ENCODE measurements at places on chromosomes 11 and 22.
A peak's percentile ranks its signal among the peaks of the same experiment; 100 is the strongest.

GRCh38 chr11:33828604-33829429, 54.5 kb upstream of the FBXO3 start:
- DNase-seq = no peak

GRCh38 chr11:57650739-57651090, 1.0 kb upstream of the YPEL4 start:
- no peak for DNase-seq

DNA sequence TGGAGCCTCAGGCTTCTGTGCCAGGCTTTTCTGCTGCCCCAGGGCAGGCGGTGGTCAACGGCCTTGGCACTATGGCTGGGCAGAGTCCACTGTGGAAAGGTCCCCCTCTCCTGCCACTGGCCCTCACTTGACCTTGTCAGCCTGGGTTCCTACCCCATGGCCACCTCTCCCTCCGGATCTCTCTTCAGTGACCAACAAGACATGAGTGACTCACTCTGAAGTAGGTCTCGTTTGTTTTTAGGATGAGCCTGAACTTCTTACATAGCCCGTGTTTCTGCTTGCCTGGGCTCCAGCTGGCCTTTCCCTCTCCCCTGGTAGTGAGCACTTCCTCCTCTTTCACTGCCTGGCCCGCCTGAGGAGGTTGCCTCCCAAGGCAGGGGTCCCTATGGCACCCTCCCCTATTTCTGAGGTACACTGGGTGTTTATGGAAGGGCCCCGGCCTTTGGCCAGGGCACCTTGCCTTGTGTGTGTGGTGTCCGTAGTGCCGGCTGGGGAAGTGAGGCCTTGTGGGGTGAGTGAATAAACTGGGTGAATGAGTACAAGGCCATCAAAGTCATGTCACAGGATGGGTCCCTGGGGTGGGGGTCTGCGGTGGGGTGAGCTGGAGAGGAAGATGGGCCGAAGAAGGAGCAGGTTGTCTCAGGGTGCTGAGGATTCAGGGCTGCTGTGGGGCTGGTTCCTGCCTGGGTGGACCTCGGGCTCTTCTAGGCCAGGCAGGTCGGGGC, 5.0 kb downstream of the SHANK3 start:
- DNase-seq = no peak

DNA sequence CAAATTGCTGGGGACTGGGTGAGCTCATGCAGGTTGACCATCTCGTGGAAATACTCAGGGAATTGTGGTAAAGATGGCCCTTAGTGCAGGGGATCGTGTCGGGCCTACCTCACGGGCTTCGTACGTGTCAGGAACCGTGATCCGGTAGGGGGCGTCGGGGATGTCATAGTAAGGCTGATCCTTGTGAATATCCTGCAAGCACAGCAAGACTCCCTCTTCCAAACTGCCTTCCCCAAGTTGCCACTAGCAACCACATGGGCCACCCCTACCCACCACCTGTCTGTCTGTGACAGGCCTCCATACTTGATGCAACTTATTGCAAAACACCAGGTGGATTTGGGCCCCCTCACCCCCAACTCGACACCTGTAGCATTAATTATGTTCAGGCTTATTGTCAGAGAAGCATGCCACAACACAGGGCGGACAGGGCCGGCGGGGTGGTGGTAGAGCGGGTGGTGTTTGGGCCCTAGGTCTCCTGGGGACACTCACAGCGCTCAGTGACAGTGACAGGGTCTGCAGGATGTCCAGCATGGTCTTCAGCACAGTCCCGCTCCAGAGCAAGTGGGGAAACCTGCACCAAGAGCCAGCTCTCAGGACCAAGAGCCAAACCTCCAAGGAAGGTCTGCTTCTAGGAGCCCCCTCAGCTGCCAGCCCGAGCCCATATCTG, 22.6 kb upstream of the SERPIND1 start:
- DNase-seq = no peak

DNA sequence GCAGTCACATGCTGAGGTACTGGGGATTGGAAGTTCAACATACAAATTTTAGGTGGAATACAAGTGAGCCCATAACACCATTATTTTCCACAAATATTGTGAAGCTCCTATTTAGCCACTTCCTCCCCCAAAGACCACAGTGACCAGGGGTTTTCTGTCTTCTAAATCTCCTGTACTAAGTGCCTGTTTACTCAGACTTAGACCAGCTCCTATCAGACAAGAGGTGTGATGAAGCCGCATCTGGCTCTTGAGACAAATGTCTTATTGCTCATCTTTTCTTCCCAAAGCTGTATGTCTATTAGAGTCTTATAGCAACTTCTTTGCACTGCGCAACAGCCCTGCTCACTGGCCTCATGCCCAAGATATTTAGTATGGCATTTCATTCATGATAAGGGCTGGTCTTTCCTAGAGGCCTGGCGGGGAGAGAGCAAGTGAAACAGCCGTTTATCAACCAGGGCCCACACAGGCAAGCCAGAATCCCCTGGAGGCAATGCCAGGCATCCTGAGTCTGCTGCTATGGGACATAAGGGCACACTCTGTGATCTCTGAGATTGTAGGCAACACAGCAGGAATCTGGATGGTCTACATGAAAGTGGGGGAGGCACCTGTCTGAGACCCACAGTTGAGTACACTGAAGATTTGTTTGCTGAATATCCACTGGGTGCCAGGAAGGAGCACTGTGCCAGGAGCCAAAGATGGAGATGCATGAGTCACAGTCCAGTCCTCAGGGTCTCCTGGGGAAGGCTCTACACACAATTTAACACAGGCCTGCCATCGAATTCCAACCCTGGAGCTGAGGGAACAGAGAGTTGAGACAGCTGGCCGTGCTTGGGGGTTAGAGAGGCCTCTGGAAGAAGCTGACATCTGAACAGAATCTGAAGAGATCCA, 78.5 kb upstream of the NCAM1 start:
- DNase-seq = no peak

DNA sequence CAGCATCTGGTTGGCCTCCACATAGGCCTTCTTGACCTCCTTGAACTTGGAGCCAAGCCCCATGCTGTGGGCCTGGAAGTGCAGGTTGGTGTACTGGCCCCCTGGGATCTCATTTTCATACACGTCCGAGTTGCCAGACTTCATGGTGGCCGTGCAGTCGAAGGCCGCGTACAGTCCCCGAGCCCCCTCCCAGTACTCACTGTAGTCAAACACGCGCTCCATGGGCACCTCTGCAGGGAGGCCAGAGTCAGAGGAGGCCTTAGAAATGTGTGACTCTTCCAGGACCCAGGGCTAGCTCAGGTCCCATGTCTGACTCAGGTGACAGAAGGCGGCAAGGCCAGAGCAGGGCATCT, 6.7 kb upstream of the LRFN4 start:
- DNase-seq = no peak

DNA sequence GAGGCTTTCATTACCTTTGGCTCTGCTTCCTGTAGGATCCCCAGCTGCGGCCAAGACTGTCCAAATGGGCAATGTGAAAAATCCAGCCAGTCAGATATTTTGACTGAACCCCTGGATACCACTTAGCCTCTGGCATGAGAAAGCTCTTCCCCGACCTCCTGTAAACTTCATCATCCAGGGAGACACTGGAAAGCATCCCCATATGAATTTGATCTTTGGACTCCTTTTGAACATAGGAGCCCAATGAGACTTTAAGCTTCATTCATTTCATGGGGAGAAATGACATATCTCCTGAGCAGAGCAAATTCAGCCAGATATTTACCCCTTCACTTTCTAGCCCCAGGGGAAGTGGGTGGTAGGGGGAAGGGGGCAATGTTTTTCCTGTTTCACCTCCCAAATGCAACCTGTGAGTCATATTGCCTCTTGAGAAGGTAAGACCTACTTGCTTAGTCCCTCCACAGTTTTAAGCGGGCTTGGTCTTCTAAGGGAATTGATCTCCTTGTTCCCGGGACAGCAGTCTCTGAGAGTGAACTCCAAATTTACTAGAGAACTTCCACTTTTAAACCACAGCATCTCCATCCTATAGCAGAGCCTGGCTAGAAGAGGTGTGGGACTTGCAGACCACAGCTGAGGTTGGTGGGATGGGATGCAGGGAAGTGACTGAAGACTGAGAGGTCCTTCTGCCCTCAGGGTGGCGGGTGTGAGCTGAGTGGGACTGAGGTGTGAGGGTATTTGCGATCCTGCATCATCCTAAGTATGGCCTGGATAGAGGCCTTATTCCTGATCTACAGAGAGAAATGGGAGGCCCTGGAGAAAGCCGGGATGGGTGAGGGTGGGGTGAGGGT, 20.3 kb upstream of the POU2AF1 start:
- no peak for DNase-seq

- peak; percentile 15 for DNase-seq
These were observed 979 bp upstream of the MOGAT2 start for GRCh38 chr11:75716659-75717058.

DNA sequence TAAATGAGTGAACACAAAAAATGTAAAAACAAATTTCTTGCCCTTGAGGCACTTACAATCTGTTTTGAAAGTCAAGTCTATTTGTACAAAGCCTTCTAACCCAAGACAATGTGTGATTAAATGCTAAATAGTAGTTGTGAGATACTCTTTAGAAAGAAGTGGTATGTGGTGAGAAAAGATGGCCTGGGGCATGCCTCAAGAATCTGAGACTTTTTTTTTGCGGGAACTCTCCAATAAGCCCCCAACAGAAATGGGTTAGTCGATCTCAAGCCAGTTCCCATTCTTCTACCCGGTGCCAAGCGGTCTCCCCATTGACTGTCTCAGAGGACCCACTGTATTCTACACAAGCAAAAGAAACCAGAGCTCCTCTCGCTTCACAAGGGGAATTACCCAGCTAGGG, 26.9 kb upstream of the TBCEL start:
- DNase-seq = no peak

- DNase-seq = no peak
These were observed 182.6 kb downstream of the DDX10 start for GRCh38 chr11:108847298-108847990.

DNA sequence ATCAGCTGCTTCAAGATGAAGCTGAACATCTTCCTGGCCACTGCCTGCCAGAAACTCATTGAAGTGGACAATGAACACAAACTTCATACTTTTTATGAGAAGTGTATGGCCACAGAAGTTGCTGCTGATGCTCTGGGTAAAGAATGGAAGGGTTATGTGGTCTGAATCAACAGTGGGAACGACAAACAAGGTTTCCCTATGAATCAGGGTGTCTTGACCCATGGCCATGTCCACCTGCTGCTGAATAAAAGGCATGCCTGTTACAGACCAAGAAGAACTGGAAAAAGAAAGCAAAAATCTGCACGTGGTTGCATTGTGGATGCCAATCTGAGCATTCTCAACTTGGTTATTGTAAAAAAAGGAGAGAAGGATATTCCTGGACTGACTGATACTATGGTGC, 22.2 kb upstream of the BIRC3 start:
- no peak for DNase-seq

GRCh38 chr11:57913715-57914704, 109.7 kb upstream of the OR9Q1 start:
- DNase-seq = no peak

- peak; percentile 15 for DNase-seq
These were observed 23.3 kb downstream of the ARL14EP start for GRCh38 chr11:30346068-30346688.

DNA sequence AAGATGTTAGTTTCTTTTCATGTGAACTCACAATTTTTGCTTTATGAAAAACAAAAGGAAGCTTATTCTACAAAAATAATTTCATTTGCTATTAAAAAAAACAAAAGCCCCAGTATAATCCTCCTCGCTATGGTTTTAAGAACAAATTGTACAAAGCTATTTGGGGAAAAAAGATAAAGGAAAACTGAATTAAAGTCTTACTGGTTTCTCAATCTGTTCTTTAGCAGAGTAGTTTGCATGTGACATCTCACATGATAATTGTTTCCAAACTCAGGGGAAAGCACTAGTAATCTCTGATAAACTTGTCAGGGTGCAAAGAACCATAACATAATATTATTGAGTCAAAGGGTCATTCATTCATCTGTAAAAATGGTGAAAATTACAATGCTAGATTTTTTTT, 2.9 kb upstream of the DDI1 start:
- no peak for DNase-seq

DNA sequence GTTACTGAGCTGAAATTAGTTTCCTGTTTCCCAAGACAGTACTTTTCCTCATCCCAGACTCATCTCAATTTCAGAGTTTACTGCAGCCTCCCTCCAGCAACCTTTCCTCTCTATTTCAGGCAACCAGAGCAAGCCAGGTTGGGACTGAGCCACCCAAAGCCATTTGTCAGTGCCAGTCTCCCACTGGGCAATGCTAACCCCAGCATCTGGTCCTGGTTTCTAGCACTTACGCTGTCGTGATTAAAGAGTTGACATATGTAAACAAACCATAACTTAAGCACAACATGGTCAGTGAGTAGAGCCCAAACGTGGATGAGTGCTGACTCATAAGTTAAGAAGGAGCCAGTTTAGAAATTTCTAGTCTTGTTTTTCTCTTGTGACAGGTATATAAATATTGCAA, 119.6 kb upstream of the BLID start:
- no peak for DNase-seq

DNA sequence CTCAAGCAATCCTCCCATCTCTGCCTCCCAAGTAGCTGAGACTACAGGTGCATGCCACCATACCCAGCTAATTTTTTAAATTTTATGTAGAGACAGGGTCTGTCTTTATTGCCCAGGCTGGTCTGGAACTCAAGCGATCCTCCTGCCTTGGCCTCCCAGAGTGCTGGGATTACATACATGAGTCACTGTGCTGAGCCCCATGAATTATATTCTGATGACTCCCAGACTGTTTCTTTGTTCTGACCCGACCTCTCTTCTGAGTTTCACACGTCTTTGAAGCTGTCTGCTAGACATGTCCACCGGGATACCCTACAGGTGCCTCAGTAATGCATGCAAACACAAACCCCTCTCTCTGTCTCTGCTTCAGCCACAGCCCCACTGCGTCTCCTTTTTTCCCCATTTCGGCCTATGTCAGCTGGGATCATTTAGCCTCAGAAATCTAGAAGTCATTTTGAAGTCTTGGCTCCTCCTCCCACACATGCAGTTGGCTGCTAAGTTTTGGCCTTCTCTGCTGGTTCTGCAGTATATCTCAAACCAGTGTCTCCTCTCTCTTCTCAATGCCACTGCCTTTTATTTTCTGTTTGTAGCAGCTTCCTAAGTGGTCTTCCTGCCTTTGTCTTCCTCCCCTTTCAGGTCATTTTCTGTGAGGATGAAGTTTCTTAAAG, 4.8 kb downstream of the VPS26B start:
- DNase-seq = no peak

DNA sequence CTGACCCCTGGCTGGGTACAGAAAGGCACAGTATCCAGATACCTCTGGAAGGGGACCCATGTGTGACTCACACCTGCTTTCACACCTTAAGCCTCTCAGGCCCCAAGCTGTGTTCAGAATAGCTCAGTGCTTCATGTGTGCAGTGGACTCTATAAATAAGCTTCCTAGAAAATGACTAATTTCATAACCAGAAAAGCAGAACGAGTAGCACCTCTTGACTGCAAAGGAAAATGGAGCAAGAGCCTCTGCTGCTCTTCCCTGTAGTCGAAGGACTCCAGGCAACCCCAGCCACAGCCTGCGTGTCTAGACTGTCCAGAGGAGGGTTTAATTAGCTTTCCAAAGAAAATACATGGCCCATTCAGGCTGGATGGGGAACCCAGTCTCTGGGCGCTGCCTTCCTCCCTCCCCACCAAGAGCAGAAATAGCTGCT, 23.1 kb downstream of the PTPN5 start:
- DNase-seq = no peak

- DNase-seq = no peak
These were observed 118.9 kb upstream of the NECTIN1 start for GRCh38 chr11:119847853-119848252.

GRCh38 chr22:35422936-35423335, 23.0 kb downstream of the MCM5 start:
- no peak for DNase-seq
